GM23338 (cell line): ENCODE measurements at places on chromosomes 1 and 21. TPM values are rescaled to one million over a fixed set of nuclear protein-coding genes. Genes with fewer than 3 reads are reported as not detected.

Gene TMPRSS15
- total RNA-seq = not detected in 2 replicates

Gene TRIM17
- 1.1 and 1.4 TPM in 2 replicates for total RNA-seq

- DNase-seq = no peak
- no peak overlapping the region for H3K27ac ChIP-seq
- no peaks in the 10 kb centered on the region for H3K27me3 ChIP-seq
- H3K4me1 ChIP-seq = no peaks in the 10 kb centered on the region
Observed at GRCh38 chr1:218659911-218660677, 315.0 kb downstream of the TGFB2 start.

Gene CR1
- 0.70 and 0.76 TPM in 2 replicates for total RNA-seq

DNA sequence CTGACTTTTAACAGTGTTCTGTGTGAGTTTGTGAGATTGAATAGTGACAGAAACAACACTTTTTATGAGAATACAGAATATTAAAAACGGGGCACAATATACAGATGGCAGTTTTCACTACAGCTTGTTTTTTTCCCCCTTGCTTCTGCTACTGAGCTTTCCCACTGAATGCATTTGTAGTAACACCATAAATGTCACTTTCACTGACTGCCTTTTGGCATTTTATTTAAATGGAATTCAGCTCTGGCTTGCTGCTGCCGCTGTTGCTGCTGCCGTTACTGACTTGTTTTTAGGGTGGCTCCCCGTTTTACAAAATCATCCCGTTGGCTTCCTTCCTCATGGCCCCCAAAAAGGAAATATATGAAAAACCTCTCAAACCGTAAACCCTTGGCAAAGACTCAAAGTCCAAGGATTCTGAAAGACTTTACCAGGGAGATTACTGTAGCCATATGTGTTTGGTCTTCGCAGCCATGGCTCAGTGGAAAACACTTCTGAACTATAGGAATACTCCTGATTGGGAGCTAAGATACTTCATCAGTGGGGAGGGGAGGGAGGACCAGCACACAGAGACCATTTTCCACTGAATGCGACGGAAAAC lies 151.0 kb downstream of the NUF2 start:
- H3K4me3 ChIP-seq = no peak overlapping the region
- H3K4me1 ChIP-seq = no peaks in the 10 kb centered on the region
- no peaks in the 10 kb centered on the region for H3K36me3 ChIP-seq
- H3K27me3 ChIP-seq = no peaks in the 10 kb centered on the region
- H3K27ac ChIP-seq = no peak overlapping the region

- H3K27ac ChIP-seq = no peak overlapping the region
- H3K4me3 ChIP-seq = no peak overlapping the region
- H3K36me3 ChIP-seq = no peaks in the 10 kb centered on the region
- peaks cover 4% of the 10 kb centered on the region; the same call in 1 of the 2 replicates for H3K4me1 ChIP-seq
- DNase-seq = no peak
- no peaks in the 10 kb centered on the region for H3K27me3 ChIP-seq
Observed at GRCh38 chr1:98467586-98467985, 193.9 kb upstream of the SNX7 start.
